Activated CD4-positive, alpha-beta memory T cell treated with anti-CD3 and anti-CD28 coated beads, Interleukin-2, amount 10 ng/mL, durations not matched to agents 7 days and 5 days (primary cell): ENCODE measurements at places on chromosomes 7 and 10.

DNA sequence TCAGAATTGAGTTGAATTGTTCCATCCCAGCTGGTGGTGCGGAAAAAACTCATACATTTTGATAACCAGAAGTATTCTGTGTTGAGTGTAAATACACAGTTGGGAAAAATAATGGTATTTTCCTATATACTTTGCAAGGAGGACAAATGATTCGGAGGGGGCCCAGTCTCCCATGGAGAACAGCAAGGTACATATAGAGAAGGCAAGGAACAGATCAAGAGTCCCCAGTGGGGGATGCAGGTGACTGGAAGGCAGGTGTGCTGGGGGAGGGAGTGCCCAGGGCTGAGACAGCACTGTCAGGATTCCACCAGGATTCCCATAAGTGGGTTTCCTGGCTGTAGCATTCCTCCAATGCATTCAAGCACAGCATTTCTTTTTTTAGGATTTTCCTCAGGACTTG is 10.8 kb upstream of the ADCY1 start:
- no peak for DNase-seq

GRCh38 chr7:121084256-121084655 is 95.7 kb downstream of the CPED1 start:
- DNase-seq, result no peak

- DNase-seq, result no peak
Measured at GRCh38 chr10:37854626-37855025, 2.8 kb downstream of the ZNF248 start.

DNA sequence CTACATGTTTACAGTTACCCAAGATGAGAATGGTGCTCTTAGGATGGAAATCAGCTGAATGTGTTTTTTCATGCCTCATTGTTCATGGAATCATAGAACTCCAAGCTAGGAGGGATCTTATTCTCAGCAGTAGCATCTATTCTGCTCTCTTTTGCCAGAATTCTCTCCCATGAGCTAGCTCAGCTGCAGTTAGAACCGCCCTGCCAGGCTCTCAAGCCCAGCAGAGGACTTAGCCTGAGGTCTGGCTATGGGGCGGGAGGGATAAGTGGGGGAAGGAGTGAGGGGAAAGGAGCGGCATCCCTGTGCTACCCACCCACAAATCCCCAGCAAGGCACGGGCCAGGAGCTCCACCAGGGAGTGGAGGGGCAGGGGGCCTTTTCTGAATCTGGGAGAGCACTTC is 120.7 kb upstream of the PLXNA4 start:
- DNase-seq, result no peak

DNA sequence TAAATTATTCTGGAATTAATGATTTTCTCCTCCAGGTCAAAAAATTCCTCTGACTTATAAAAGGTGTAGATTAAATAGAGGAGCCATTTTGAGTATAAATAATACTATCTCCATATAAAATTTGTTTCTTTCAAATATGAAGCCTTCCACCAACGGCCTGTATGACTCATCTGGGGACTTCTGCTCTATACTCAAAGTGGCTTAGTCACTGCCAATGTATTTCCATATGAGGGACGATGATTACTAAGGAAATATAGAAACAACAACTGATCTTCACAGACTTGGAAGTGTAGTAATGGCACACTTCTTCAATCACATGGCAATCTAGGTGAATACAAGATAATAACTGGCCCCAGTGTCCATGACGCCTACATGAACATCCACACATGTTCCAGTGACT is 335.6 kb upstream of the HGF start:
- no peak for DNase-seq

DNA sequence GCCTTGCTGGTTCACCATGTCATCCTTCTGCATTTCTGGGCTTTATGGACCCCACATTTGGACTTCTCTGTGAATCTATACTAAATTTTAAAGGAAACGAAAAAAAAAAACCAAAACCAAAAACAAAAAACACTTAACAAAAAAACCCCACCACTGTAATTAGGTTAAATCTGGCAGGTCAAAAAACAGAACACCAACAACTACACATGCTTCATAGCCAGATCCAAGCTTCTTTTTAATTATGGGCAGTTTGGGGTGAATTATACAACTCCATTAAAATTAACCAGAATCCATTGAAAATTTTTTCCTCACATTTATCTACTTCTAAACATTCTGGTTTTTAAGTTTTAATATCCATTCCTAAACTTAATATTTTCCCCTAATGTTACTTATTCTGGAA is 58.4 kb downstream of the CDK6 start:
- DNase-seq, result no peak

- no peak for DNase-seq
Measured at GRCh38 chr10:101896225-101896877, 52.8 kb upstream of the KCNIP2 start.

DNA sequence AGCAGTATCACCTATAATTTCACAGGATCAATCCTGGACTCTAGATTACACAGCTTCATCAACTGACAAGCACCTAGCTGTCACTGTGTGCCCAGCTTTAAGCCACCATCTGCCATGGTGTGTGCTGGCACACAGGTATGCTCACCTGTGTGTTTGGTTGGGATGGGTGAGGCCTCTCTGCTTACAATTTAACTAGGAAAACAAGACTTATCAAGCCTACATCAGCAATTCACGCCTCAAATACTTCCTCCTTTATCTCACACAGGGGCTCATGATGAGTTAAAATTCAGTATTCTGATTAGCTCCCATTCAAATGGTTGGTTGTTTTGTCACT is 608.2 kb downstream of the PARD3 start:
- no peak for DNase-seq

DNA sequence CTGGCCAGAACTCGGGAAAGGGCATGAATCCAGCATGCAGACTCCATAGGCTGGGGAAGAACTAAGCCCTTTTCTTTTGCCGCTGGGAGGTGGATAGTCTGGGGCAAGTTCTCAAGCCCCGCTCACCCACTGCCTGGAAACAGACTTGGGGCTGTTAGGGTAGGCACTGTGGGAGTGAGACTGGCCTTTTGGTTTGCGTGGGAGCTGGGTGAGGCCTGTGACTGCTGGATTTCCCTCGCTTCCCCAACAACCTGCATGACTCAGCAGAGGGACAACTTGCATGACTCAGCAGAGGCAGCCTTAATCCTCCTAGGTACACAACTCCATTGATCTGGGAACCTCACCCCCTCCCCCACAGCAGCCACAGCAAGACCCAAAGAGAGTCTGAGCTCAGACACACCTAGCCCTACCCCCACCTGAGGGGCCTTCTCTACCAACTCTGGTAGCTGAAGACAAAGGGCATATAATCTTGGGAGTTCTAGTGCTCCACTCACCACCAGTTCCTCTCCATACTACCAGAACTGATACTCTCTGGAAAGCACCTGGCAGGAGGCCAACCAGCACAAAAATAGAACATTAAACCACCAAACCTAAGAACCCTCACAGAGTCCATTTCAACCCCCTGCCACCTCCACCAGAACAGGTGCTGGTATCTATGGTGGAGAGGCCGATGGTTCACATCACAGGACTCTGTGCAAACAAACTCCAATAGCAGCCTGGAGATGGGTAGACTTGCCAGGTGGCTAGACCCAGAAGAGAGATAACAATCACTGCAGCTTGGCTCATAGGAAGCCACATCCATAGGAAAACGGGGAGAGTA is 81.4 kb upstream of the LAMB4 start:
- DNase-seq, result no peak

DNA sequence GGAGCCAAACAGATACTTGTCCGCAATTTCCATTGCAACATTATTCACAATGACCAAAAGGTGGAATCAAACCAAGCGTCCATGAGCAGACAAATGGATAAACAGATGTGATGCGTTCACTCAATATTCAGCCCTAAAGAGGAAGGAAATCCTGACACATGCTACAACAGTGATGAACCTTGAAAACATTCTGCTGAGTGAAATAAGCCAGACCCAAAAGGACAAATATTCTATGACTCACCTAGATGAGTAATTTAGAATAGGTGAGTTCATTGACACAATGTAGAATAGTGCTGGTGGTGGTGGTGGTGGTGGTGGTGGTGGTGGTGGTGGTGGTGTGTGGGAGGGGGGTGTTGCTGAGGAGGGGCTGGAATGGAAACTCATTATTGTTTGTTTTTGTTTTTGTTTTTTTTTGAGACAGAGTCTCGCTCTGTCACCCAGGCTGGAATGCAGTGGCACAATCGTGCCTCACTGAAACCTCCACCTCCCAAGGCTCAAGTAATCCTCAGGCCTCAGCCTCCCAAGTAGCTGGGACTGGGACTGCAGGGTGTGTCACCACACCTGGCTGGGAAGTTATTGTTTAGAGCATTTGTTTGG is 28.6 kb downstream of the SMKR1 start:
- peak; percentile 51 for DNase-seq

GRCh38 chr7:117790251-117790650 is 83.0 kb downstream of the CTTNBP2 start:
- DNase-seq, result no peak

DNA sequence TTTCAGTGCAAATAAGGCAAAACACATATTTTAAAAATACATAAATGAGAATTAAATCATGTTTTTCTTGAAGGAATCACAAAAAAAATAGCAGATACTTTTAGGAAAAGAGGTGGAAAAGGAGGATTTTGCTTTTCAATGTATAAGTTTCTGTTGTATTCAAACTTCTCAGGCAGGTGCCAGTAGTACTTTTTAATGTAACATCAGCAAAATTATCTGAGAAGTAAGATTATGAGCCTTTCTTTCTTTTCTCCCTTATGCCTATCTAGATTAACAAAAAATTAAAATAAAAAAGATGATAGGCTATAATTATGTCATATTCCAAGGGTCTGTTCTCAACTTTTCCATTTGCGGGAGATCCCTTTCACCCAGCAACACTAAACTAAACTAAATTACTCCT is 2.6 kb downstream of the DRGX start:
- DNase-seq, result no peak

DNA sequence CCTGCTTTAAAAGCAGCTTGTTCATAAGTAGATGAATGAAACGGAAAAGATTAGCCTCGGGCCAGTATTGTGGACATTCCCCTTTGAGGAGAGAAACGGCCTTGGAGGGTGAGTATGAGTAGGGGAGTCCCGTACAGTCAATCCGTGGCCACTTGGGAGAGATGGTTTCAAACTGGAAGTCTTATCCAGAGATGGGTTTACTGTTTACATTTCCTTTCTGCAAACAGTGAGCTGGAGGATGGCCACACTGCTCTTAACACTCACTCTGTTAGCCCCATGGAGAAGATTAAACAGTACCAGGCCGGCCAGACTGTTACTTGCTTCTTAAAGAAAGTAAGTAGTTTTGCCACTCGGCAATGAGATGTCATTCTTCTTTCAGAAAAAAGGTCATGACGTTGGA is 20.3 kb downstream of the CALHM2 start:
- no peak for DNase-seq

DNA sequence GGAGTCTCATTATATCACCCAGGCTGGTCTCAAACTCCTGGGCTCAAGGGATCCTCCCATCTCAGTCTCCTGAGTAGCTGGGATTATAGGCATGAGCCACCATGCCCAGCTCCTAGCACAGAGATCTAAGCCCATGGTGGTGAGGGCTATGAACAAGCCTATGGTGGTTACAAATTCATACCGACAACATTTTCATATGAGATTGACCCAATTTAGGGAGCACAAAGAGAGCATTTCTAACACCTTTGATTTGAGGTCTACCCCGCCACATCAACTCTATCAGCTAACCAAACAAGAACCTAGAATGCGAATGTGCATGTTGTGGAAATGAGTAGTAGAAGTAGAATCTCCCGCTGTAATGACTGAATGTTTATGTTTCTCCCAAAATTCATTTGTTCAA is 14.2 kb upstream of the PRF1 start:
- no peak for DNase-seq

DNA sequence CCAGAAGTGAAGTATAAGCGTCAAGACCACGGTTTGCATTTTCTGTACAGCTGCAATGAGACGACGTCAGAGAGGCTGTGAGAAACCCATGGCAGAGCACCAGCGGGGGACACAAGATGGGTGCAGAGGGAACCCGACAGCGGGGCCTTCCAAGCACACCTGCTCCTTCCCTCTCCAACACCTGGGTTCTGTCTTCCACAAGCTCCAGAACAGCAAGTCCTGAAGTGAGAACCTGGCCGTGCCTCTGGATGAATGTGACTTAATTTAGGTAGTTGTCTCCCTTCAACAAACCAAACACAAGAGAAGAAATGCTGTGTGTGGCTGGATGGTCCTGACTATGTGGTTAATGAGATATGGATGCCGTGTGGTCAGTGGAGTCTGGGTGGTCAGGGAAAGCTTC is 76.1 kb downstream of the ADAM12 start:
- no peak for DNase-seq

GRCh38 chr10:44195112-44196007 is 189.5 kb downstream of the CXCL12 start:
- no peak for DNase-seq

DNA sequence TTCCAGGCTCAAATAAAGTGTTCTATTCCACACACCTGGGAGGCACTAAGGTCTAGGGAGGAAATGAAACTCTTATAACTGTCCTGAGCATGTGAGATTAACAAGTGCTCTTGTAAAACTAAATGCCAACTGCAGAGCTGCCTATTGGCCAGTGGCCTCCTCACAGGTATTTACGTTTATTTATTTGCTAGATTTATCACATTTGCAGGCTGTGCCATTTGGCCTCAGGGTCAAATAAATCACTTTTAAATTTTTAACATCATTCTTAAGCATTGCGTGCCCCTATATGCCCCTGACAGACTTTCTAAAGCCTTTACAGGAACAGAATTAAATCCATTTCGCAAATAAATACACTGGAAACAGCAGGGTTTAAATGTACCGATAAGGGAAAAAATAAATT is 381.8 kb upstream of the NFE2L3 start:
- no peak for DNase-seq

DNA sequence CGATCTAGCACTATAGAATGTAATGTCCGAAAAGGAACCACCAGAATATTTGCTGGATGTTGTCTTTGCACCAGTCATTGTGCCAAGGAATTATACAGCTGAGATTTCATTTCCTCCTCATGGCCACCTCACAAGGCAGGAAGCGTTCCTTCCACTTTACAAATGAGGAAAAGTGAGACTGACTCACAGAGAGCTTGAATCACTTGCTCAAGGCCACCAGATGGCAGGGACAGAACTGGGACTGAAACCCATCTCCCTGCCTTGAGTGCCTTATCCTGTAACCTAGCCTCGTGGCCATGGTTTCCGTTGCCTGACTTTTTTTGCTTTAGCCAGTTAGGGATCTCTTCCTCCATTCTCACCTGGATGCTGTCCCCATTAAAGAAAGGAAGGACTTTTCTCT is 44.7 kb upstream of the PDZD8 start:
- no peak for DNase-seq

GRCh38 chr7:128270826-128271272 is 29.8 kb downstream of the LEP start:
- DNase-seq, result no peak

GRCh38 chr10:51617576-51618235 is 81.7 kb downstream of the CSTF2T start:
- DNase-seq, result no peak

GRCh38 chr10:3887404-3887803 is 102.4 kb upstream of the KLF6 start:
- no peak for DNase-seq

DNA sequence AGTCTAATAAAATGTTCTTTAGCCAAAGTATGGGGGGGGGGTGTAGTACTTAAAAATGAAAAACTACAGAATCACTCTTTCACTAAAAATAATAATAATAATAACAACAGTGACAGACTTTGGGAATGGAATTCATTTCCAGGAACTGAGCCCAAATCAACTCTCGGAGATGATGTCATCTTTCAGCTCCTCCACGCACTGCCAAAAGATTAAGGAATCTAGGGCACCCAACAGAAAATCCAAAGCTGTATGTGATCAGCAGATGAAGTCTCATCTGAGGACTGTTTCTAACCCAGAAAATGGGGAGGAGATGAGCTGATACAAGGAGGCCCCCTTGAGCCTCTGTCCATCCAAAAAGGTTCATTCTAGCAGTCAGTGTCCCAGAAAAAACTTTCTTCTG is 54.5 kb downstream of the GRB10 start:
- DNase-seq, result no peak

- no peak for DNase-seq
Measured at GRCh38 chr10:83582407-83583095, 556.8 kb upstream of the GHITM start.
